ENCODE measurements at places on chromosomes 13 and 19.

DNA sequence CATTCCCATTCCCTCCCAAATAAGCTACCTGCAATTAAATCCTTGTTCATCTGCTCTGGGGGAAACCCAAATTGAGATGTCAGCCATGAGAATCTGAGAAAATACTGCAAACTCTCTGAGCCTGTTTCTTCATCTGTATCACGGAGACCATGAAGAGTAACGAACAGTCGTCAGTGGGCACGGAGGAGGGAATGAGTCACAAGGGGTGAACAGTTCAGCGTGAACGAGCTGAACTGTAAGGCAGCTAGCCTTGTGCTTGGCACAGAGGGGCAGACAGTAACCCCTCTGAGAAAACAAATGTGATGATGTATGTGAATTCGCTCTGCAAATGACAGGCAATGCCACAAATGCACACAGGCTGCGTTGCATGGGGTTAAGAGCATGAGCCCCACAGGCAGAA, 288.7 kb downstream of the FOXO1 start:
- no peak for DNase-seq

GRCh38 chr13:100636441-100636840, 38.2 kb downstream of the TMTC4 start:
- no peak for DNase-seq

GRCh38 chr13:79560954-79561353, 80.0 kb downstream of the NDFIP2 start:
- DNase-seq: no peak

DNA sequence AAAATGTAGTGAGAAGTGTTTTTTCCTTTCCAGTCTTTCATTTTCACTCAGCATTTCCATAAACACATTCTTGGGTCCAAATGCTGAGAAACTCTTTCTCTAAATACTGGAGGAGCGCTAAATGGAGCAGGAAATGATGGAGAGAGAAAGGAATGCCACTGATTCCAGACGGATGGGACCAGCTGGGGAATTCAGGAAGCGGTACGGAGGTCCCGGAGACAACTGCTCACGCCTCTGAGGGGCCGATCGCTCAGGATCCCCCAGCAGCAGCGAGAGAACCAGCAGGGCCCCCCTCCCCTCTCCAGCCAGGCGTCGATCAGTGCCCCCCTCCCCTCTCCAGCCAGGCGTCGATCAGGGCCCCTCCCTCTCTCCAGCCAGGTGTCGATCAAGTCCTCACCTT, 13.2 kb downstream of the RASA3 start:
- DNase-seq: no peak

DNA sequence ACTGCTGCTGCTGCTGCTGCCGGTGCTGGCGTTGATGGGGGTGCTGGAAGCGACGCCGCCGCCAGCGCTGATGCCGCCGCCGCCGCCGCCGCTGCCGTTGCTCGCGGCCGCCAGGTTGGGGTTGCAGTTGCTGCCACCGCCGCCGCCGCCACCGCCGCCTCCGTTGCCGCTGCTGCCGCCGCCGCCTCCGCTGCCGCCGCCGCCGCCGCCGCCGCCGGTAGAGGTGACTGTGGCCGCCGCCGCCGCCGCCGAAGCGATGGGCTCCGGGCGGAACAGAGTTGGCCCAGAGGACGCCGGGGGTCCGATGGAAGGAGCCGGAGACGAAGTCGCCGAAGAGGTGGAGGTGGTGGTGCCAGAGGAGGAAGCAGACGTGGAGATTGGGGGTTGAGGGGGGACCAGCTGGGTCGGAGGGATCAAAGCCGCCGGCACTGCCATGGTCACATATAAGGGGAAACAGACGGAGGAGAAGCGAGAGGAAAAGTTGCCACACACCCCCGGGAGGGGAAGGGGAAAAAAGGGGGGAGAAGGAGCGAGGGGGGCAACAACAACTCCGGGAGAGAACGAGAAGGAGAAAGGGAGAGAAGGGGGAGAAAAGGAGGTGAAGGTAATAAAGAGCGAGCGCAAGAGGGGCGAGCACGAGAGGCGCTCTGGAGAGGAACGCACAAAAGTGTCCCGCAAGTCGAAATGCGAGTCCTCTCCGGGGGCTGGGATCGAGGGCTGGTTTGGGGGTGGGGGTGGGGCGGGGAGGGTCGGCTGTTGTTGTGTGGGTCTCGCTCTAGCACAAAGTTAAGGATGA, 471 bp downstream of the DACH1 start:
- no peak for DNase-seq

GRCh38 chr13:39407786-39408185, 195.2 kb downstream of the LHFPL6 start:
- DNase-seq: no peak

DNA sequence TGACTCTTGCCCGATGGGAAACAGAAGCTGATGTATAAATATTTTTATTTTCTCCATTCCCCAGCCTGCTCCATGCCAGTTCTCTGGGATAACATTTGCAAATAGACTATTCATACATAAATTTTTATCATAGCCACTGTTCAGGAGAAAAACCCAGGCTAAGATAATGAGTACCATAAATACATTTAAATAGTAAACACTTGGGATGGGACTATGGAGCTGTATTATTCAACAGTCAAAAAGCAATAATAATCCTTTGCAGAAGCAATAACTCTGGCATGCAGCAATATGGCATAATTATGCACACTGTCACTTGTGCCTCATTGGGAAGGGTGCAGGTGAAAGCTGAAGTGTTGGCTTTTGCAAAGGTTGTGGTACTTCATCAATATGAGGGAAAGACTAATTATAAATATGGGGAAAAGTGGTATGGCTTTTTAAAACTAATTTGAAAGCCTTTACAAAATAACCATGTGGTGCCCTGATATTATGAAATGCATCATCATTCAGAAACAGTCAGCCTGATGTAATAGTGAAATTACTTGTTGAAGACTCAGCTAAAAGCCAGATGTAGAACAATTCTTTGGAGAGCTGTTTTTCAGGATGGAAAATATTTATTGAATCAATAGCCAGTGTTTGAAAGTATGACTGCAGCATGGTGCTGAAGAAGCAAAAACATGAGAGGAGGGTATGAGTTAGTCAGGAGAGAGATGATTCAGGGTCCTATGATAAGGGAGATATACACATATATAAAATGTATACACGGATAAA, 2476.7 kb downstream of the PCDH9 start:
- no peak for DNase-seq

DNA sequence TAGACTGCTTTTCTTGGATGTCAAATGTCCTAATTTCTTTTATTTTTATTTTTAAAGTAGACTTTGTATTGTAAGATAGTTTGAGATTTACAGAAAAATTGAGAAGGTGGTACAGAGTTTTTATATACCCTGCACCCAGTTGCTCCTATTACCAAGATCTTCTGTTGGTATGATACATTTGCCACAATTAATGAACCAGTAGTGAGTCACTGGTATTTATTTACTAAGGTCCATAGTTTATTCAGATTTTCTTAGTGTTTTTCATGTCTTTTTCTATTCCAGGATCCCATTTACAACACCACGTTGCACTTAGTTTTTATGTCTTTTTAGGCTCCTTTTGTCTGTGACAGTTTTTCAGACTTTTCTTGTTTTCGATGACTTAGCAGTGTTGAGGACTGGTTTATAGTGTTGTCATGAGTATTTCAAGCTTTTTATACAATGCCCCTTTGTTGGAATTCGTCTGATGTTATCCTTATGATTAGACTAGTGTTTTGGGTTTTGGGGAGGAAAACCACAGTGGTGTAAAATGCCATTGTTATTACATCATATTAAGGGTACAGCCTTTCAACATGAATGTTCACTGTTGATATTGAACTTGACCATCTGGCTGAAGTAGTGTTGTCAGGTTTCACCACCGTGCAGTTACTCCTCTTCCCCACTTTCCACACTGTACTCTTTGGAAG, 35.9 kb downstream of the COG3 start:
- no peak for DNase-seq

Data from CD4-positive, alpha-beta T cell (primary cell).